ENCODE measurements at places on chromosomes 7 and 10.
A peak's percentile ranks its signal among the peaks of the same experiment; 100 is the strongest.

- no peak for DNase-seq
Observed at GRCh38 chr10:77045085-77045484, 592.5 kb downstream of the KCNMA1 start.

DNA sequence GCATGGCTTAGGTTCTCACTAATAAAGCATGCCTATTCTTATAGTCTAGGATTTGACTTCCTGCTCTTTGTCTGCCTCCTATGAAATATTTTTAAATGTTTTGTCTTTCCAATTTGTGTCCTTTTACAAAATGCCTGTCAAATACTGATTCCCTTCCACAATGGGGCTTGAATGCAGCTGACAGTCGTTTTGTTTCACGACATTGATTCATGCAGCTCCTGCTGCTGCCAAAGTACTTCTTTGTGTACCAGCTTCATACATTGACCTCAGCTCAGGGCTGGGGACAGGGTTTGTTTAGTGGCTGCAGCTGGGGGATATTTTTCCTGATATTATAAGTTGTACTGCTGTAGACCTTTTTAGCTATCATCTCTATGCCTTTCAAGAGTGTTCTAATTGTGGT lies 371.9 kb upstream of the CHRM2 start:
- DNase-seq = no peak

GRCh38 chr7:137443616-137444015 lies 100.1 kb upstream of the PTN start:
- no peak for DNase-seq

DNA sequence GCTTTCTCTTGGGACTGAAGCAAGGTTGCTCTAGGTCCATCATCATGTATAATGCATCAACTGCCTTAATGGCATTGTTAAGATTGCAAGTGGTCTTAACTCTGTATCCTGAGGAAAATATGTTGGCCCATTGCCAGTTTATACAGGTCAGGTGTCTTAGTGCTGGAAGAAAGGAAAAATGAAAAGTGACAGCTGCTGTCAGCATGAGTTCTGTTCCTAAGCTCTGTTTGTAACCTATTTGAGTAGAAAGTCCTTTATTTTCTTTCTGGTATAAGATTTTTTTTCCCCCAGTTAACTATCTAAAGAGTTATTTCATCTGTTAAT lies 127.2 kb downstream of the SRI start:
- no peak for DNase-seq

DNA sequence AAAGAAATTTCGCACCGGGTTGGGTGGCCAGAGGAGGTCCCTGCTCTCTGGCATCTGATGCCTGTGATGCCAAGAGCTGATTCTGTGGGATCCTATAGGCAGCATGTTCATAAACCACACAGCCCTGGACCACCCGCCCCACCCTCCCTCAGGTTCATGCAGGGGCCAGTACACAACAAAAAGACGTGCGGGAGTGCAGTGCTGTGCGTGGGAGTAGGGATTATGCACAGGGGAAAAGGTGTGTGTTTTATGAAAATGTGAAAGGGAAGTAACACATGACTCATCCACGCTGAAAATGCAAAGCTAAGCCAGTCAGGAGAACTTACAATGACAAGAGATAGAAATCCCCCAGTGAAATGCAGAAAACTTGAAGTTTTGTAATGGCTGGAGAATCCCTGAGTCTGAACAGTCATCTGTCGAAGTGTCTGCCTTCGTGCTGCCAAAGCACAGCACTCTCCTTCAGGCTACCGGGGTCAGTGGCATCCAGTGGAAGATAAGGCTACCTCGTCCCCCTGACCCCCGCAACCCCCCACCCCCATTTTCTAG lies 1.1 kb downstream of the KIAA1217 start:
- DNase-seq = peak; percentile 62

DNA sequence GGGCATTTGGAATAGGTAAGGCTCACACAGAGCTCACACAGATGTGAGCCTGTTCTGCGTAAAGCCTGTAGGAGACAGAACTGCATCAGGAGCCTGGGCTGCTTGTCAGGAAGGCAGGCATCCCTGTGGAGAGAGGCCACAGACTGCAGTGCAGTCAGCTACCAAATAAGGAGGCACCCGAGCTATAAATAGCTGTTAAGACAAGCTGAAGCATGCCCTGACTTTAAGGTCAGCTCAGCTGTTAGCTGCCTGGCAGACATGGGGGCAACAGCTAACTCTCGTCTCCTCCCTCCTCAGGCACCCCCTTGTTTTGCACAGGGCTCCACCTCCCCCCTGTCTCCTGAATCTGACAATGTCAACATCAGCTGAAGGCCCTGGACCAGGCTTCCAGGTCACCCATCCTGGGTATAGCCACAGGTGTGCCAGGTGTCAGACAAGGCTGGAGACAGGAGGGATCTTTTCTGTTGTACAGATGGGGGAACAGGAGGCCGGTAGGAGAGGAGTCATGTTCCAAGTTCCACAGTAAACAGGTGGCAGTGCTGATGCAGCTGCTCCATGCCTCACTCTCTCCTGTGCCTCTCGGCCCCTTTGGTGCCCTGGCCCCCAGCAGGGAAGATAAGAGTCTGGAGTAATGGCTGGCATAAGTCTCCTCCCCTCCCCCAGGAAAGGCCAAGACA lies 27.6 kb upstream of the MKRN1 start:
- no peak for DNase-seq

Measured in activated naive CD8-positive, alpha-beta T cell treated with anti-CD3 and anti-CD28 coated beads for 36 hours (primary cell).